ENCODE measurements at places on chromosomes 2 and 18.

DNA sequence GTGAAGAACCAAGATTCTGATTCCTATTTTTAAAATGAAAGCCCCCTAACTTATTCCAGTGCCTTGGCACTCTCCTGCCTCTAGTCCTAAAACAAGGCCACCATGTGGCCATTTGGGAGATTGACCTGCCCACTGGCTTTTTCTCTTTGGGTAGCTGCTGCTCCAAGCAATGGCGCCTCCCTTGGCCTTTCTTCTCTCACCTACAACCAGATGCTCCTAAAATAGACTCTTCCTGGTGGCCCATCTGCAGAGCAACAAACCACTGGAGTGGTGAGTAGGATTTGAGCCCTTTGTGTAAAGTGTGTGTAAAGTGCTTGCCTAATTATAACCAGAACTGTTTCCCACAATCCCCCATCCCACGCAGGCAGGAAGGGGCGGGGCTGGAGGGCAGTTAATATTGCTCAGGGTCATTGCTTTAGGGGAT lies 114.2 kb downstream of the FHOD3 start:
- DNase-seq, result no peak

DNA sequence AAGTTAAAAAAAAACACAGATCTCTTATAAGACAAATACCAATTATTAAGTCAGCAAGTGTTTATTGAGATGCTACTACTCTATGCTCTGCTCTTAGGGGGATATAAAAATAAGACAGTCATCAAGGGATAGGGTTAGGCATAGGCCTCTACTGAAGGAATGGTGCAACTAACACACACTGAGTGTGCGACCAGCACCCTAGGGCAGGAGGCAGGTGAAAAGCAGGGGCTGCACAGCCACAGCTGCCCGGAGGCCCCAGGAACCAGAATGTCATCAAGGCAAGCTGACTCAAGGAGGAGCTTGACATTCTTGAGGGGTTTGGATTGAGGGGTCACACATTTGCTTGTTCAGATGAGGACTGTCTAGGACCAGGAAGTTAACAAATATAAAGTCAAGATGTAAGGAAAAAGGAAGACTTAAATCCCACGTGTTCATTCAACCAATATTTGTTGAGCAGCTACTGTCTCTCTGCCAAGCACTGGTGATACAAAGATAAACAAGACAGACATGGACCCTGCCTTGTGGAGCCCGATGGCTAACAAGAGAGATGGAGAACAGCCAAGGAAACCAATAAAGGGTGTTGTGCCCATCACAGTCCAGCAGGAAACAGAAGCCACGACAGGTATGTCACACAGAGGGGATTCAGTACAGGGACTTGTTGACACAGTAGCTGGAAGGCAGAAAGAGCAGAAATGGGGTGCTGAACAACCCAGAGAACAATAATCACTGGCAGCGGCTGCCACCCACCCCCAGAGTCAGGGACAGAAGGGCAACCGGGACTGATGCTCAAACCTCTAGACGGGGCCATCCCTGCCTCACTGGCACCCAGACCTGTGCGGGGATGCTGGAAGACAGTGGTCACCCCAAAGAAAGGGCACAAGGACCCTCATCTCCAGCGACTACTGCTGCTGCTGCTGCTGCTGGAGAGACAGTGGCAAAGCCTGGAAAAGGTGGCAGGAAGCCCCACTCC lies 45.8 kb upstream of the MAL start:
- no peak for DNase-seq

DNA sequence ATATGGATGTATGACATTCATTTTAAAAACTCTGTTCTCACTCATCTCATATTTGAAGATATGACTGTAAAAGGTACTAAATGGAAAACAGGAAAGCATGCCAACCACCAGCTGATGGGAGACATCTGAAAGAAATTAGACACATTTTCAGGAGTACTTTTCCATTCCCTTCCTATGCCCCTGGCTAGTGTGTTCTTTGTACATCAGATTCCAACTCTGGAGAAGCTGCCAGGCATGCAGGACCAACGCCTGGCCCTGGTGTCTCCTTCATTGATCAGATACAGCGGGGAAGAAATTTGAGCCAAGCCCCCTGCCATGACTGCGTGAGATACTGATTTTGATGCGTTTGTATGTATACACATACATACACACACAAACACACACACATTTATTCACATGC lies 599.0 kb upstream of the SYT4 start:
- DNase-seq, result no peak

DNA sequence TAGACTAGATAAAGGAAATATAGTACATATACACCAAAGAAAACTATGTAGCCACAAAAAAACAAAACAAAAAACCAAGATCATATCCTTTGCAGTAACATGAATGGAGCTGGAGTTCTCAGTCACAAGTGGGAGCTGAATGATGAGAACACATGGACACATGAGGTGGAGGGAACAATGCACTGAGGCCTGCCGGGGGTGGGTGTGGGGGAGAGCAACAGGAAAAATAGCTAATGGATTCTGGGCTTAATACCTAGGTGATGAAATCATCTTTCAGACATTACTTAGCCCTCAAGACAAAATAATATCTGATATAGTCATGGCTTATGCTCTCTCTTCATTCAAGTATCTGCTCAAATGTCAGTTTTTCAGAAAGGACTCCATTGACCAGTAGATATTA lies 930.6 kb downstream of the LRP1B start:
- DNase-seq, result no peak

GRCh38 chr2:28610583-28611201 lies 114.8 kb downstream of the PLB1 start:
- no peak for DNase-seq

GRCh38 chr2:237444071-237444470 lies 30.1 kb upstream of the COL6A3 start:
- DNase-seq, result no peak

DNA sequence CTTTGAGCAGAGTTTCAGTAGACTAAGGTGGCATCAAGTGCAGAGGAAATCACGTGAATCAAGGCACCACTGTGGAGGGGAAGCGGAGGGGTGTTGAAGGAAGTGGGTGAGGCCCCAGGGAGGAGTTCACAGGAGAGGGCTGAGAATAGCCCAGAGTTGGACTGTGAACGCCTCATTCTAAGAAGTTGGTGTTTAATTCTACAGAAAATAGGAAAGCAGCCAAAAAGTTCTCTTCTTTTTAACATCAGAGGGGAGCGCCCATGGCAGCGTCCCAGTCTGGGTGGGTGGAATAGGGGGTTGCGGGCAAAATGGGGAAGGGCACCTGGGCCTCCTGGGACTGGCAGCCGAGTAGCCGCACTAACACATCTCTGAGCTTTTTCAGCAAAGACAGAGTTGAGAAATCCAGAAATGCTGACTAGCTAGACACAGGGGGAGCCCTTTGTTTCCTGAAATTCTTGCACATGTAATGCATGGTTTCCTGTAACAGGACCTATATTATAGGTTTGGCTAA lies 97.0 kb downstream of the NEB start:
- peak; percentile 46 for DNase-seq

DNA sequence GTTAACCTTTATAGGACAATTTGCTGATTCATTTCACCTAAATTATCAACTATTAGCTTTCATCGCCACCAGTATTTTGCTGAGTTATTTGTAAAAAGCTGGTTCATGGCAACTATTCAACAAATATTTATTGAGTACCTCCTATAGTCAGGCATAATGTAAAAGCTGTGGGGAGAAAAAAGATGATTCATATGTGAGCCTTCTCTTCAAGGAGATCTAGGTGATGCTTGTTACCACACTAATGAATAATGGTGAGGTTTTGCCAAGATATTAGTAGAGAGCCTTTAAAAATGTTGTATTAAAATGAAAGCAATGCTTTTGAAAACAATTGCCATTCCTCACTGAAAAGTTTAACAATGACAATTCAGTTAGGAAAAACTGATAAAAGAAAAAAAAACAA lies 187.8 kb downstream of the ANKRD44 start:
- DNase-seq, result no peak

DNA sequence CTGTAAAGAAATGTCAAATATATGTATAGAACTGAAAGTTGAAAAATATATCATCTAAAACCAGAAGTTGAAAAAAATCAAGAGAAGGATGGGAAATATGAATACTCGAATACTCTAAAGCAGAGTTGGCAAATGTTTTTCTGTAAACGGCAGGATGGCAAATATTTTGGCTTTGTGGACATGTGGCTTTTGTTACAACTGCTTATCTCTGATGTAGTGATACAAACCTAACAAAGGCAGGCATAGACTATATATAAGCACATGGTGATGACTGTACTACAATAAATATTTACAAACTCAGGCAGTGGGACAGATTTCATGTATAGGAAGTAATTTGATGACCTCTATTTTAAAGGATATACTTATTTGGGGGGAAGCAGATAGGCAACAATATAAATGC lies 224.6 kb upstream of the LRRTM4 start:
- no peak for DNase-seq

DNA sequence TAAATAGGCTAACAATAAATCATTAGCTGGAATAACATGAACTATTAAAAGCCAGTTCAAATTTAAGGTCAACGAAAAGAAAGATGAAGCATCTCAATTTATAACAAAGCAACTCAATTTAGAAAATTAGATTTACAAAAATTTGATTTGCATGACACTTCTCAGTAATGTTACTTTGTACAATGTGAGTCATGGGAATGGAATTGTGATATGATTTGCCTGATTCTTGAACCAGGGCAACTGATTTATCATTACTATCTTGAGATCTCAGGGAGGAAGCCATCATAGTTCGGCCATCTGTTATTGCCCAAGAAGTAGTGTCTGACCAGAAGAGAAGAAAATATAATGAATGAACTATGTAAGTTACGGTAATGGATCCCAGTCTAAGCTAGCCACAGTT lies 193.1 kb downstream of the RIT2 start:
- DNase-seq, result no peak

- no peak for DNase-seq
Measured at GRCh38 chr2:28683100-28683706, 68.4 kb upstream of the PPP1CB start.

DNA sequence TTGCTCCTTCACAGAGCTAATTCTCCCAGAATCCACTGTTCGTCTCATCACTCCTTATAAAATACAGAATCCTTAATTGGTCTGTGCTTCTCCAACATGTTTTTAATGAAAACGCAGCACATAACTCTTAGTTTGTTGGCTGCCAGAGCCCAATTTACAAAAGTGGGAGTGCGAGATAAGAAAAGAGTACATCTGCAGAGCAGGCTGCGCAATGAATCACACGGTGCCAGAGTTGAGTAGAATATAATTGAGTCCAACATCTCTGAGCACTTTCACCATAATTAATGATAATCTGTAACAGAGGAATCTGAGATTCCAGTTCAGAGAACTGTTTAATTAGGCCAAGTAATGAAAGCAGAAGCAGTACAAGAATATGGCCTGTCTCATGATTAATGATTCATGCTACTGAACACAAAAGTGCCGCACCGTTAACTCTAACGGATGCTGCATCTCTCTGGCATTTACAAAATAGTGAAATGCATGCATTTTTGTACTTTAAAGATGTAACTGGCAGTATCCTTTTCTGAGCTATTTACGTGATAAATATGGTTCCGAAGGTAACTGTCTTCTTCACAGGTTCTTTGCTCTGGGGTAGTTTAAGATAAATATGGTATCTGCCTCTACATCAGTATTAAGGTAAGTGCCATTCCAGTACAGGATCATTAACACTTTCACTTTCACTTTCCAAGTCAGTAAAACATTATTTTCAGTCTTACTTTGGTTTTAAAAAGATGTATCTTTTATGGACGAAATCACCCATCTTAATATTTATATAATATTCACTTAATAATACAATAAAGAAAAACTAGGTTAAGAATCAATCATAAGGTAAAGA lies 785.6 kb downstream of the NR4A2 start:
- DNase-seq, result no peak

GRCh38 chr18:362311-363290 lies 94.8 kb upstream of the THOC1 start:
- DNase-seq, result no peak

- no peak for DNase-seq
Measured at GRCh38 chr2:202944408-202944807, 32.3 kb downstream of the CARF start.

DNA sequence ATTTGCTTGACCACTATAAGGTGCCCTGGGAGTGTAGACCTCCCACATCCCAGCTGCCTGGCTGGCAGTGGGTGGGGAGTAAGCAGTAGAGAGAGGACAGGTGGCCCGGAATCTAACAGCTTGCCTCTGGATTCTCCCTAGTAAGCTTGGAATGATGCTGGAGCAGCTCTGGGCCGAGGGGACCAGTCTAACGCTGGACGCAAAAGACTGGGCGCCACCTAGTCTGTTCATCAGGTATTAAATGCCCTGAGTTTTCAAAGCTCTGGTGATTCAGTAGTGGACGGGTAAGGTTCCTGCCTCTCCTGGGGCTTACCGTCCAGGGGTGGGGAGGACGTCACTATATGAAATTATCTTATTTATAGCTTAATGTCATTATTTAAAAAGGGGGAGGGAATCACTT lies 648 bp upstream of the LYPD6B start:
- no peak for DNase-seq

DNA sequence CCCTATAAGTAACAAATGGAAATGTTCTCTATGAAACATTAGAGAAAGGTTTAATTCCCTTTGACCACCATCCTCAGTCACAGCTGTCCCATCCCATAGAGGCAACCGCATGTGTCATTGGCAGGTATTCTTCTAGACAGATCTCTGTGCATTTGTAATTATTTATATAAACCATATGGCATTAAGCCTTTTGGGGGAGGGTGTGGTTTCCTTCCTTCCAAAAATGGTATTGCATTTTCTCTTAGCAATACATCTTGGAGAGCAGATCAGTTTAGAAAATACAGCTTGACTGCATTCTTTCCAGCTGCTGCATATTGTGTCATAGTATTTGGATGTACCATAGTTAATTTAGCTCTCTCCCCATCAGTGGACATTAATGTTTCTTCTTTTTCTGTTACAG lies 57.7 kb downstream of the LCLAT1 start:
- no peak for DNase-seq

- DNase-seq, result no peak
Measured at GRCh38 chr2:96768083-96768561, 7.4 kb downstream of the CNNM4 start.

GRCh38 chr2:38381381-38382143 lies 4.5 kb upstream of the ATL2 start:
- no peak for DNase-seq

Data from activated T-helper 1 cell treated with Interleukin-2 at 50 U/mL for 16 hours (primary cell).